ENCODE measurements at places on chromosomes 3 and 15. TPM values are rescaled to one million over a fixed set of nuclear protein-coding genes. Genes with fewer than 3 reads are reported as not detected.

DNA sequence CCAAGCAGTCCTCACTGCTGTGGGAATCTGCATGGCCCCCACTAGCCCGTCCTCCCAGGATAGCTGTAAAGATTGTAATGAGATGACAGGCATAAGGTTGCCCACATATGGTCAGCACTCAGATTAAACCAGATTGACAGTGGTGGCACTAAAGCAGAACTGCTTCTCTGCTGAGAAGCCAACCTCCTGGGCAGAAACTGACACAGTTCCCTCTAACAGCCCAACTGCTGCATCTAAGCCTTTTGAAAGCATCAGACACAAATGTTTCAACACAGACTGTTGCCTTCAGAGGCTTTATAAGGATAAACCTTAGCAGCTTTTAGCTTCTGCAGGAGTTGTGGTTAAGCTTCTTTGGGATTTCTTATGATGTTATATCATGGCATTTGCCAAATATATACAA is 13.0 kb downstream of the DCLK3 start:
- no peaks in the 10 kb centered on the region for H3K36me3 ChIP-seq
- no peaks in the 10 kb centered on the region for H3K4me1 ChIP-seq
- H3K27ac ChIP-seq: no peak overlapping the region
- no peak overlapping the region for H3K4me3 ChIP-seq

C3orf70 gene
- 0.76 TPM for total RNA-seq

- peak overlapping the region; percentile 90 for H3K27ac ChIP-seq
- no peaks in the 10 kb centered on the region for H3K27me3 ChIP-seq
- H3K4me1 ChIP-seq: peaks cover 22% of the 10 kb centered on the region
- peak overlapping the region; percentile 72 for H3K4me3 ChIP-seq
- peaks cover 16% of the 10 kb centered on the region for H3K36me3 ChIP-seq
Measured at GRCh38 chr3:56800130-56800831, 1.5 kb downstream of the ARHGEF3 start.

FGF12 gene
- 0.19 TPM for total RNA-seq

FAM81A gene
- 0.42 TPM for total RNA-seq

KLHL25 gene
- total RNA-seq: 3.7 TPM

DNA sequence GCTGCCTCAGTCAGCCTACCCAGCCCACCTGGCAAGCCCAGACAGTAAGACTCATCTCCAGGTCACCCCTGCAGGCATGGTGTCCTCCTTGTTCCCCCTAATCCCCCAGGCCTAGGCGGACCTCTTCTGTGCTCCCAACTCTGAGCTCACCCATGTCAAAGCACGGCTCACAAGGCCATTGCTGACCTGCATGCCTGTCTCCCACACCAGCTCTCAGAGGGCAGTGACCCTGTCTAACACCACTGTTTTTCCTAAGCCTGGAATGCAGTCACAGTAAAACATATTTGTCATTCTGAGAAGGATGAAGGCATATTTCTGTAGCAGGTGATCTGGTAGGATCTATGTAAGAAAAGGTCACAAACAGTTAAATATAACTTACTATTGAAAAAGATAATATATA is 110.3 kb upstream of the HACD2 start:
- peak overlapping the region; percentile 5 for H3K27ac ChIP-seq
- H3K36me3 ChIP-seq: no peaks in the 10 kb centered on the region
- no peak overlapping the region for H3K4me3 ChIP-seq
- no peaks in the 10 kb centered on the region for H3K27me3 ChIP-seq

DNA sequence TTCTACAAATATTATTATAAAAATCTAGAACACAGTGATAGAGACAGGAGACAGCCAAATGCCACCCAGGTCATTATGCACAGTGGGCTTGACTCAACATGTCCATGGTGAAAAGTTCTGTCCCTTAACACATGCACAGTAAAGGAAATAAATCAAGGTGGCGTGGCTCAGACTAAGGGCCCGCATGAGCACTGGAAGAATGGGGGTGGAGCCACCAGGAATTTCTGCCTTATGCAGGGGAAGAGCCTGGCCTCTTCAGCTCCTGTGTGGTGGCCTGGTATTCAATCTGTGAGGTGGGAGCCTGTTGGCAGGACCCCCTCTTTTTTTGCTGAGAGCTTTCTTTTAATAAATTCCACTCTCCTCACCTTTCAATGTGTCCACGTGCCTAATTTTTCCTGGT is 17.2 kb upstream of the SPG21 start:
- H3K27ac ChIP-seq: no peak overlapping the region
- H3K36me3 ChIP-seq: peaks cover 6% of the 10 kb centered on the region
- DNase-seq: no peak

- peak; percentile 13 for DNase-seq
- peak overlapping the region; percentile 79 for H3K4me3 ChIP-seq
- H3K4me1 ChIP-seq: peaks cover 12% of the 10 kb centered on the region
- H3K27me3 ChIP-seq: peaks cover 11% of the 10 kb centered on the region
- no peak overlapping the region for H3K27ac ChIP-seq
Measured at GRCh38 chr3:126983653-126984390, 907 bp downstream of the PLXNA1 start.

USP50 gene
- total RNA-seq: 0.33 TPM

DNA sequence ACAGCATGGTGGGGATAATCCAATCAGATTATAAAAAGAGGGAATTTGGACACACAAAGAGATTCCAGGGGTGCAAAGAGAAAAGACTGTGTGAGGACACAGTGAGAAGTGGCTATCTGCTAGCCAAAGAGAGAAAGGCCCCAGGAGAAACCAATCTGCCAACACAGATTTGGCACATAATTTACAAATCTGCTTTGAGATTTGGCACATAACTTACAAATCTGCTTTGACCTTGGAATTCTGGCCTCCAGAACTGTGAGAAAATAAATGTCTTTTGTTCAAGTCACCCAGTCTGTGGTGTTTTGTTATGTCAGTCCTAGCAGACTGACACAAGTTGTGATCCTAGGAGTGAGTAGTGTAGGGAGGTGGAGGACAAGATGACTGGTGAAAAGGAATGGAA is 3.5 kb upstream of the TM4SF18 start:
- no peaks in the 10 kb centered on the region for H3K36me3 ChIP-seq
- H3K4me3 ChIP-seq: no peak overlapping the region
- H3K27ac ChIP-seq: no peak overlapping the region
- no peaks in the 10 kb centered on the region for H3K4me1 ChIP-seq

- no peak for DNase-seq
- H3K27me3 ChIP-seq: no peaks in the 10 kb centered on the region
- no peak overlapping the region for H3K27ac ChIP-seq
- H3K4me3 ChIP-seq: no peak overlapping the region
- peaks cover 3% of the 10 kb centered on the region for H3K4me1 ChIP-seq
Measured at GRCh38 chr15:93185796-93186195, 96.8 kb upstream of the RGMA start.

DNA sequence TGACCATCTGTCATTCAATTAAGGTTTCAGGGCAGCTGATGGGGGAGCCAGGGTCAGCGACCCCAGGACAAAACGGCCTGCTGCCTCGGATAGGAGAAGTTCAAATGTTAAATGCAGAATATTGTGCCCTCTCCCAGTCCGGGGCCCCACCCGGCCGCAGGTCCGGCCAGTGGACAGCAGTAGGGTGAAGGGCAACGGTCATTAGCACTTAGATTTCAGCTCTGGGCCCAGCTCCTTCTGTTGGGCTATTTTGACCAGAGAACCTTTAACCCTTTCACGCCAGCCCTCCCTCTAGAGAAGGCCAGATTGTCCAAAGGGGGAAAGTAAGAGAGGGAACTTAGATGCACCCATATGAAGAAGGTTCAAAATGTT is 16.1 kb upstream of the ONECUT1 start:
- DNase-seq: no peak
- H3K4me3 ChIP-seq: peak overlapping the region; percentile 44
- peaks cover 96% of the 10 kb centered on the region for H3K27me3 ChIP-seq
- H3K4me1 ChIP-seq: peaks cover 22% of the 10 kb centered on the region

ALPK3 gene
- total RNA-seq: 1.1 TPM

MYO5C gene
- 3.2 TPM for total RNA-seq

ACKR2 gene
- 0.14 TPM for total RNA-seq

DNA sequence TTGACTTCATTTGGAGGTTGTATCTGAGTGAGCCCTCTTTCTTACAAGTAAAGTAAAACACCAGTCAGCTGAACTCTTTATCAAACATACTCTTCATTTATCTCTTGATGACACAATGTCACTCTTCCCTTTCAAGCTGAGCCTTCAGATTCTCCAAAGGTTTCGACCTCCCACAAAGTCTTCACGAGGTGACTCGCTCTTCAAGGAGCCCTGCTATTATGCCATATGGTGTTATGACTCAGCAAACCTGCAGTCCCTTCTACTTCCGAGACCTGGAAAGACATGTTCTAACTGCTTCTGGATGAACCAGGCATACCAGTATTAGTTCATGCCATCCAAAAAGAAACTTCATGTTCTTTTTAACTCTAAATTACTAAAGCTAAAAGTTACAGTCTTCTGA is 23.1 kb downstream of the AADAC start:
- no peaks in the 10 kb centered on the region for H3K36me3 ChIP-seq
- no peaks in the 10 kb centered on the region for H3K27me3 ChIP-seq
- DNase-seq: no peak

SERINC4 gene
- 0.05 TPM for total RNA-seq

- DNase-seq: no peak
- peaks cover 3% of the 10 kb centered on the region for H3K27me3 ChIP-seq
- H3K27ac ChIP-seq: no peak overlapping the region
- H3K4me3 ChIP-seq: no peak overlapping the region
- H3K36me3 ChIP-seq: no peaks in the 10 kb centered on the region
- H3K4me1 ChIP-seq: no peaks in the 10 kb centered on the region
Measured at GRCh38 chr15:91268510-91268909, 168.5 kb downstream of the SV2B start.

BOC gene
- 5.5 TPM for total RNA-seq

ERC2 gene
- 0.28 TPM for total RNA-seq

AADAC gene
- 0.19 TPM for total RNA-seq

DNA sequence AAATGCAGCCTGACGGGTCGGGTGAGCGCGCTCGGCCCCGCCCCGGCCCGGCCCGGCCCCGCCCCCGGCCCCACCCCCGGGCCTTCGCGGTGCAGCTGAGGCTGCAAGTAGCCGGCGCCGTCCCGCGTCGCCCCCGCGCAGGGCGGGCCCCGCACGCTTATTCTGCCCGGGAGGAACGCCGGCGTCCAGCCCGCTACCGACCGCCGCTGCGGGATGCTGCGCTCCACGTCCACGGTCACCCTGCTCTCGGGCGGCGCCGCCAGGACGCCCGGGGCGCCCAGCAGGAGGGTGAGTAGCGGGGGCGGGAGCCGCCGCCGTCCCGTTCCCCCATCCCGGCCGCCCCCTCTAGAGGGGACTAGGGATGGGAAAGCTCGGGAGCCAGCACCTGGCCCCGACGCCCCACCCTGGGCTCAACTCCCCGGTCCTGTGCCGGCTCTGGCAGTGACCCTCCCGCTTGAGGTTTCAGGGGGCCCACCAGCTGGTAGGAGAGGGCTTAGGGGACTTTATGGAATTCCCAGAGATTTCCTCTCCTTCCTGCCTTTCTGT is at the start of gene MYZAP:
Gene MYZAP (plus strand): TSS at position 83 of the 546 bp plus-strand sequence. CDS start 131 bp downstream, at position 214.
- no peaks in the 10 kb centered on the region for H3K36me3 ChIP-seq
- peaks cover 52% of the 10 kb centered on the region for H3K27me3 ChIP-seq
- H3K27ac ChIP-seq: no peak within 1 kb of the TSS
- no peak for DNase-seq
- peaks cover 4% of the 10 kb centered on the region for H3K4me1 ChIP-seq

GRCh38 chr15:90782442-90782841 is 65.3 kb downstream of the BLM start:
- no peak overlapping the region for H3K4me3 ChIP-seq
- H3K4me1 ChIP-seq: no peaks in the 10 kb centered on the region
- DNase-seq: no peak
- no peaks in the 10 kb centered on the region for H3K27me3 ChIP-seq
- no peak overlapping the region for H3K27ac ChIP-seq
- peaks cover 15% of the 10 kb centered on the region for H3K36me3 ChIP-seq

GRCh38 chr3:185153171-185153771 is 411 bp upstream of the C3orf70 start:
- DNase-seq: no peak
- H3K27me3 ChIP-seq: peaks cover 32% of the 10 kb centered on the region
- H3K27ac ChIP-seq: no peak overlapping the region
- H3K36me3 ChIP-seq: no peaks in the 10 kb centered on the region

GRCh38 chr15:63979262-63979793 is 67.0 kb downstream of the DAPK2 start:
- H3K27ac ChIP-seq: no peak overlapping the region
- no peaks in the 10 kb centered on the region for H3K27me3 ChIP-seq
- H3K4me3 ChIP-seq: no peak overlapping the region
- H3K4me1 ChIP-seq: peaks cover 4% of the 10 kb centered on the region
- DNase-seq: no peak
- H3K36me3 ChIP-seq: no peaks in the 10 kb centered on the region

GRCh38 chr3:2937592-2937991 is 172.6 kb downstream of the IL5RA start:
- no peaks in the 10 kb centered on the region for H3K4me1 ChIP-seq
- H3K27ac ChIP-seq: no peak overlapping the region
- no peaks in the 10 kb centered on the region for H3K27me3 ChIP-seq

DNA sequence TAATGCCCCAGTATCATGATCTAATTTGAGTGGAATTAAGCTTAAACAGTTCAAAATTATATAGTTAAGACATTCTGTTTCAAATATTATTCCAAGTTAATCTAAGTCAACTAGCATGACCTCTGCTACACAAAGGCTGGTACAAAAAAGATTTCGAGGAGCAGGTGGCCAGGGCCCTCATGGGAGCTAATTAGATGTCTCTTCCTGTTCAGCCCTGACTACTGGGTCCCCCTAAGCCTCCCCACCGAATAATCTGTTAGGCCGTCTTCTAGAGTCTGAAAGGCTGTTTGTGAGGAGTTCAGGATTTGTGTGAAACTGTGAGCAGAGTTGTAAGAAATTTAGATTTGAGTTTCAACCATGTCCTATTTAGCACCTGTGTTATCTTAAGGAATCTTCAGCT is 75.4 kb downstream of the PPM1L start:
- no peak overlapping the region for H3K4me3 ChIP-seq
- H3K36me3 ChIP-seq: no peaks in the 10 kb centered on the region
- DNase-seq: no peak
- H3K27ac ChIP-seq: no peak overlapping the region
- H3K4me1 ChIP-seq: no peaks in the 10 kb centered on the region

DNA sequence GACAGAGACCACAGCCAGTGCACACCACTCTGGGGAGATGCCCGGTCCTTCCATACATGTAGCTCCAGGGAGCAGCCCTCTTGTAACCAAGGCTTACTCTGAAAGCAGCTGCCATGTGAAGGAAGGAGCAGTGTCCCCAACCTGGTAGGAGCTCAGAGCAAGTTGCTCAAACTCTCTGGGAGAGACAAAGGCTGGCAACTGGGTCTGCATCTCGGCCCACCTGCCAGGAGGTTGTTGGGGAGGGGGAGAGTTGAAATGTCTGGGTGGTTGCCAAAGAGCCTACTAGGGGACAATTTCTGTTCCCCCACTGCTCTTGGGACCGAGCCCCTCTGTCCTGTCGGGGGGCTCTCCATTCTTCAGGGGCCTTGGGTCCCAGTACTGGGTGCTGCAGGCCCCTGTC is 309.9 kb downstream of the TLE3 start:
- peaks cover 6% of the 10 kb centered on the region for H3K4me1 ChIP-seq
- H3K27ac ChIP-seq: no peak overlapping the region
- H3K36me3 ChIP-seq: no peaks in the 10 kb centered on the region
- H3K4me3 ChIP-seq: no peak overlapping the region

- no peaks in the 10 kb centered on the region for H3K27me3 ChIP-seq
- H3K4me3 ChIP-seq: no peak overlapping the region
- H3K27ac ChIP-seq: no peak overlapping the region
- no peaks in the 10 kb centered on the region for H3K4me1 ChIP-seq
- H3K36me3 ChIP-seq: no peaks in the 10 kb centered on the region
- DNase-seq: no peak
Measured at GRCh38 chr3:106860182-106860581, 517.1 kb upstream of the CCDC54 start.
